IPS-NIHi11 (cell line): ENCODE measurements at places on chromosomes 2 and 18.

DNA sequence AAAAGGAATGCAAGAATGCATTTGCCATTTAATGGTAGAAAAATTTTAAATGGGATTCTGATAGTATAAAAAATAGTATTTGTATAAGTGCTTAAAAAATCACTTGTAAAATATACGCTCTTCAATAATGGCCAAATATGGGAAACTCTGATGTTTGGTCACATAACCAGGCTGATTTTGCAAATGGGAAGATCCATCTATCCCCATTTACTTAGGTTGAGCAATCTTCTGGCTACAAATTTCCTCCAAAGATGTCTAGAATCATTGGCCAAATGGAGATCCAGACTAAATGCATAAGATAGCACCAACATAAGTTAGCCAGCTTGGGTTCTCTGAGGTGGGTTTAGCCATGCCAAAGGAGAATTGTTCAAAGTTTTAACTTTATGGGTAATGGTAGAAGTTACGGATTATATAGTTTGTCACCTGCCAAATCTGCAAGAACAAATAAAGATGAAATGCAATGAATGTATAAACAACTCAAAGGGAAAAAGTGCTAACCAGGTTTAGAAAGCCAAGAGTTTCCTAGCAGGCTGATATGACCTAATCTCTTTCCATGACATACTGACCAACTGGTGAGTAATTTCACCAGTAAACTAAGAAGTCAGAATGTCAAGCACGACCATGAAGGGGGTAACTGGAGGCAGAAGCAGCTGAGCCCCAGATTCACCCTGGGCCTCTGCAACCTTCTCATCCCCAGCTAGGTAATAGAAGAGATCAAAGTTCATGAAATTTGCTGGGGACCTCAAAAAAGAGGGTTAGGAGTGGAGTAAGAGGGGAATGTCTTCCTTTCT, 10.0 kb downstream of the RHOB start:
- DNase-seq = no peak

DNA sequence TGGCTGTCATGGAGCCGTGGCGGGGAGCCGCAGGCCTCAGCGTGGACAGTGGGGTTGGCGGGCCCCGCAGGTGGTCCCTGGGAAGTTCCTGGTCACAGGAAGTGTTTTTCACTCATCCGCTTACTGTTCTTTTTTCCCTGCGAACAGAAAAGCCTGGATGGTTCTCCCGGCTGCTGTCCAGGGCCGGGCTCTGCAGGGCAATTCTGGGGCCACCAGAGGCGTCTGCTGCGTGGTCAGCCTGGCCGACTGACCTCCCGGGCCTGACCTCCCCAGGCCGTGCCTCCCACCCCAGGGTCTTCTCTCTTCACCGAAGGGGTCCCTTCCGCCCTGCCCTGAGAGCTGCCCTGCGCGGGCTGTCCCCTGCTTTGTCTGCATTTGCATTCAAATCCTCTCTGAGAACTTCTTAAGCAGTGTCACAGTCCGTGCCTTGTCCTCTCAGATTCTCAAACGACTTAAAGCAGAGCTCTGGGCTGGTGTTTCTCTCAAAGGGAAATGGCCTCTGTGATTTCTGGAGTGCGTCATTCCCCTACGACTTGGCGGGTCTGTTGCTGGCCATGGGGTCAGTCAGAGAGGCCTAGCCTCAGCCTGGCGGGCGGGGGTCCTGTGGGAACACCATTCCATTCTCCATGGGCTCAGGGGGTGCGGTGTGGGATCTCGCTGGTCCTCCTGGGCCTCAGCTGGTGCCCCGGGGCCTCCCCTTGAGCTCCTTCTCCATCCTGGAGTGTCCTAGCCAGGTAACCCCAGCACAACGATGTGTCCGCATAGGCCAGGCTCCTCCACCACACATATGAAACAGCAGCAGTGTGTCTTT, 38.3 kb downstream of the KLHL29 start:
- no peak for DNase-seq

GRCh38 chr2:109269706-109270504, 140.9 kb downstream of the SH3RF3 start:
- no peak for DNase-seq

DNA sequence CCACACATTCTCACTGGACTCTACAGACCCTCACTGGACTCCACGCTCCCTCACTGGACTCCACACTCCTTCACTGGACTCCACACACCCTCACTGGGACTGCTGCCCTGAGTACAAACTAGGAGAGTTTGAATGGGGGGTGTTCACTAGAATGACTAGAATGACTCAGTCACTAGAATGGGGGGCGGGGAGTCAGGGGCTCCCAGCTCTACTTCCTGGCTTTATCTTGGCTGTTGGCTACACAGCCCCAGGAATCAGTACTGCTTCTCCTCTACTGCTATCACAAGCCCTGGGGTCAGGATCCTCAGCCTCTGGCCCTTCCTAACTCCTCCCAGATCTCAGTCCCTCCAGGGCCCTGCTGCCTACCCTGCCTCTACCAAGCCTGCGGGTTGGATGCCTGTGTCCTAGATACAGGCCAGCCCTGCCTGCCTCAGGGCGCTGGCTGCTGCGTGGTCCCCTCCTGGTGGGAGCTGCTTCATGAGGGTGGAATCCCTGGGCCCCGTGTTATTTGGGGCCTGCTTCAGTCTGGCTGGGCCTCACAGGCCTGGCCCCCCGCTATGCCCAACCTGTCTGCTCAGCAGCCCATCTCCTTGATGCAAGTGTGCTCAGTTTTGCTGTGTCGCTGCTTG, 7.8 kb downstream of the PTMA start:
- no peak for DNase-seq

GRCh38 chr2:40721595-40721994, 269.7 kb upstream of the SLC8A1 start:
- no peak for DNase-seq

DNA sequence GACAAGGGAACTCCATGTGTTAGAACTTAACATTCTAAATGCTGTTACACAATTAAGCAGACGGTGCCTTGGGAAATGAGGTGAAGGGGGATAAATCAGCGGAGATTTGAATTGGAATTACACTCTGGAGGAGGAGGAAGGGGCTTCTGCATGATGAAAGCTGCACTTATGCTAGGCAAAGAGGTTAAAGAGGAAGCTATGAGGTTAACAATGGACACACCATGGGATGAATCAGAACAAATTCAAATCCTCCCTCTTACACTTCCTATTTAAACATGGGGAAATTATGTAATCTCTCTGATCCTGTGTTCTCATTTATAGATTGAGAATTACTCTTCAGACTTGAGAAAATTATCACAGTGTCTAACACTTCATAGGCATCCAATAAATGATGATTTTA, 121.5 kb upstream of the SIX2 start:
- DNase-seq = no peak

DNA sequence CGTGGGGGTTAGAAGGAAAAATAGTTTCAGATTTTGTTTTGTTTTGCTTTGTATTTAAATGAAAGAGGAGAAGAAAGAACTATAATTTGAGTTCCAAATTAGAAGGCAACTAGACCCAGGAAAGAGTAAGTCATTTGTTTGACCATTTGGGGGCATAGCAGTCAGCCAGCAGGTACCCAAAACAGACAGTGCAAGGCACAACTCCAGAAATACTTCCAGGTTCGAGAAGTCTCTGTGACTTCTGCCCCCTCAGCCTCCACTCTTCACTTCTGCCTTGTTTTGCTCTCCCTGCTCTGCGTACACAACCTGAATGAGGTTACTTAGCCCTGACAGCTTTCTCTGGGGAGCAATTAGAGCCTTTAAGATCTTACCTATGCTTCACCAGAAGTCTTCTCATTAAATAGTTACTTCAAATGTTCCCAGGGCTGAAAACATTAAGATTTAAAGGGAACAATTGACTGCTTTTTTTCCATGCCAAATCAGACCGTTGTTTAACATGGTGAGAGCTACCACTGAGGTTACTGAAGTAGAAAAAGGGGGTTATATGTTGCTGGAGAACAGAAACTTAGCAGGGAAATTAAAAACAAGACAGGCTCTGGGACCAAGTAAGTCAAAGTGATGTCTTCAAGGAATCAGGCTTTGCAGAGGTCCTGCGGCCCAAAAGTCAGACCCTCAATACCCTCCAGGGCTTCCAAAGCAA, 216.9 kb downstream of the BCL11A start:
- DNase-seq = no peak

DNA sequence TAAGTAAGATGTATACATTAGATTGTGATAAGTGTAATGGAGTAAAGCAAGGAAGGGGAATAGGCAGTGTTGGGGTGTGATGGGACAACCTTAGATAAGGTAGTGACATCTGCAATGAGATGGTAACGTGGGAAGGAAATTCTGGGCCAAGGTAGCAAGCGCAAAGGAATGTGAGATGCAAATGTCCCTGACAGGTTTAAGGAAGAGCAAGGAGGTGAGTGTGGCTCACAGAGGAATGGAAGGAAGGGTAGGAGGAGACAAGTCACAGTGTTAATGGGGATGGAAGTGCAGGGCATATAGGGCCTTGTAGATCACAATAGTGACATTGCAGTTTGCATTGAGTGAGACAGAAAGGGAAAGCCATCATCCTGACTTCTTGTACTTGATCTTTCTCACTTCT, 170.9 kb upstream of the FAM98A start:
- no peak for DNase-seq

- no peak for DNase-seq
These were observed 91.5 kb downstream of the MALT1 start for GRCh38 chr18:58762781-58763171.

- DNase-seq = no peak
These were observed 11.4 kb downstream of the THNSL2 start for GRCh38 chr2:88181511-88181910.

DNA sequence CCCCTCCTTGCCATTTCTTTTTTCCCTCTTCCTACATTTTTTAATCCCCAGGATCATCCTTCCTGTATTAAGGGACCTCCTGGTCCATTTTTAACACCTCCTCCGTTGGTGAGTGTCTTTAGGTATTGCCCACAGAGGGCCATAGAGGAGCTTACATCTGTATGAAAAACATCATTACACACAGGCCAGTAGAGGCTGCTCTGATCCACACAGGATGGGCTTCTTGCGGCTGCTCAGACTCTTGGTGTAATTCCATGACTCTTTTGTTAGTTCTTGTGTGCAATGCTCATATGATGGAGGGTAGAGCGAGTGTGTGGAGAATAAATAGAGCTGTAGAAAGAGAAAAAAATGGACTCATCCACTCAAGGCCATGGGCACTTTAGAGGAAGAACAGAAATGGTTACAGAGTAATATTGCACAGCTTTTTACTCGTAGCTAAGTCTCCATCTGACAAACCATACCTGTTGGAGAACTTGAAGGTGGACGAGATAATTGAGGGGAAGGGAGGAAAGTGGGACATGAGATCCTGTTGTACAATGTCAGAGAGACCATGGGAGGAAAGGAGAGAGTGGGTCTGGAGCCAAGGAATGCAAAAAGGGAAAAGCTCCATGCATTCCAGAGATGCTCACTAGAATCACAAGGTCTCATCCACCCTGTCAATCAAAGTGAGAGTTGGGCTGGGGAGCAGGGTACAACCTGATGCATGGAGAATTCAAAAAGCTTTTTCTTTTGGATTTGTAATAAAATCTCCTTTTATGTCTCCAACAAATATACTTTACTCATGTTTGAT, 129.7 kb upstream of the TNP1 start:
- no peak for DNase-seq

- DNase-seq = no peak
These were observed 93.9 kb downstream of the ACKR3 start for GRCh38 chr2:236663287-236664101.

- no peak for DNase-seq
These were observed 13.1 kb upstream of the LHCGR start for GRCh38 chr2:48768669-48769068.

DNA sequence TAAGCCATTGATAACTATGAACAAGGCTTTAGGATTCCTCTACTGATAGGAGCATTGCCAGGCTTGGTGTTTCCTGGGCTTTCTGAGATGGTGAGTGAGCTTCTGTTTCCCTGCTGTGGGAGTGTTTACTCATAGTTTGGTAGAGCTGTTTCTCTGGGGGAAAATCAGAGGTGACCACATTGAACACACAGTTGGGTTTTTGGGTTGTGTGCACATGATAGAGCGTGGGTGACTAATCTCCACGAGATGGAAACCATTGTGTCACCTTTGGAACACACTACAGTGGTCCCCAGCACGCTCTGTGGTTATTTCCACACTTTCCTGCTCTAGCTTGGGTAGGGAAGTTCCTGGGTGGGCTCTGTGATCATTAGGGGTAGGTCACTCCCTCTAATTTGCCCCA, 5.4 kb downstream of the IL1R1 start:
- DNase-seq = no peak

DNA sequence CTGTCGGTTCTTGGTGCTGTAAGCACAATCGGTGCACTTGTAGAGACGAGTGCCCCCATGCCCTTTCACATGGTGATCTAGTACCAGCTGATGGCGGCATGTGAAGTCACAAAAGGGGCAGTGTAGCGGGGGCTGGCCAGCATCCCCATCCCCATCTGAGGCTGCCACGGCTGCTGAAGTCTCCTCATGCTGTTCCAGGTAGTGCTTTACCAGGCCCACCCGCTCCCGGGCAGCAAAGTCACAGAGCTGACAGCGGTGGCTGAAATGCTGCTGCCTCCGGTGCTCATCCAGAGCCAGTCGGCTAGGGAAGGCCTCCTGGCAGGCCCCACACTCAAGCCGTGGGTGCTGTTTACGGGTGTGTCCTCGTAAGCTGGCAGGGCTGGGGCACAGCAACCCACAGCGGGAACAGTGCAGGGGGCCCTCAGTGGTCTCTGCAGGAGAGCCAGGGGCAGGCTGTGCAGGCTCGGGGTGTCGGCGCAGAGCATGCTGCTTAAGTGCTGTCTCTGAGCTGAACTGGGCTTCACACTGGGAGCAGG, 17.2 kb downstream of the ZNF142 start:
- DNase-seq = no peak

GRCh38 chr2:46308629-46309028, 11.4 kb downstream of the EPAS1 start:
- DNase-seq = no peak

GRCh38 chr2:69998761-69999160, 37.3 kb upstream of the ASPRV1 start:
- peak; percentile 5 for DNase-seq

DNA sequence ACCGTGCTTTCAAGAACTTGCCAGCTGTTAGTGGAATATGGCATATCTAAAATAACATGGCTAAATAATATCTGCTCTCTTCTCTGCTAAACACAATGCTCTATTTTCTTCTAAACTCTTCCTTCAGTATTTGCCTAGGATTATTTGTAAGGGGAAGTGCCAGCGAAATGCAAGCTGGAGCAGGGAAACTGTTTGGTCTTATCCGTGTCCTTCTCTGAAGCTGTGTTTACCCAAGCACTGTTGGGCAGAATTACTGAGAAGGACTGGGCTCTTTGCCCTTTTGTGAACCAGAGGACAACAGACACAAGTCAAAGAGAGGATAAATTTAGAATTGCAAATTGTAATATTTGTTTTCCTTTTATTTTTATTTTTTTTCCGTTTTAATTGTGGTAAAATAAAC, 23.6 kb downstream of the CPO start:
- no peak for DNase-seq

DNA sequence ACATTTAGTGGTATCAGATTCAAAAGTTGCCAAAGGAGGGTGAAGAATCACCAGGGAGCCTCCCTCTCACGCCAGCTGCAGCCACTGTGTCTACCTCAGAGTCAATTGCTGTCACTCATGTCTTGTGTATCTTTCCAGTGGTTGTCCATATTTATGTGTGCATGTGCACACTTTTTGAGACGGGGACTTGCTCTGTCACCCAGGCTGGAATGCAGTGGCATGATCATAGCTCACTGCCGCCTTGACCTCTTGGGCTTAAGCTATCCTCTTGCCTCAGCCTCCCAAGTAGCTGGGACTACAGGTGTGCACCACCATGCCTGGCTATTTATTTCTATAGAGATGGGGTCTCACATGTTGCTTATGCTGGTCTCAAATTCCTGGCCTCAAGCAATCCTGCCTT, 4.0 kb downstream of the MOCOS start:
- no peak for DNase-seq
